ENCODE measurements at places on chromosomes 16 and 17.

DNA sequence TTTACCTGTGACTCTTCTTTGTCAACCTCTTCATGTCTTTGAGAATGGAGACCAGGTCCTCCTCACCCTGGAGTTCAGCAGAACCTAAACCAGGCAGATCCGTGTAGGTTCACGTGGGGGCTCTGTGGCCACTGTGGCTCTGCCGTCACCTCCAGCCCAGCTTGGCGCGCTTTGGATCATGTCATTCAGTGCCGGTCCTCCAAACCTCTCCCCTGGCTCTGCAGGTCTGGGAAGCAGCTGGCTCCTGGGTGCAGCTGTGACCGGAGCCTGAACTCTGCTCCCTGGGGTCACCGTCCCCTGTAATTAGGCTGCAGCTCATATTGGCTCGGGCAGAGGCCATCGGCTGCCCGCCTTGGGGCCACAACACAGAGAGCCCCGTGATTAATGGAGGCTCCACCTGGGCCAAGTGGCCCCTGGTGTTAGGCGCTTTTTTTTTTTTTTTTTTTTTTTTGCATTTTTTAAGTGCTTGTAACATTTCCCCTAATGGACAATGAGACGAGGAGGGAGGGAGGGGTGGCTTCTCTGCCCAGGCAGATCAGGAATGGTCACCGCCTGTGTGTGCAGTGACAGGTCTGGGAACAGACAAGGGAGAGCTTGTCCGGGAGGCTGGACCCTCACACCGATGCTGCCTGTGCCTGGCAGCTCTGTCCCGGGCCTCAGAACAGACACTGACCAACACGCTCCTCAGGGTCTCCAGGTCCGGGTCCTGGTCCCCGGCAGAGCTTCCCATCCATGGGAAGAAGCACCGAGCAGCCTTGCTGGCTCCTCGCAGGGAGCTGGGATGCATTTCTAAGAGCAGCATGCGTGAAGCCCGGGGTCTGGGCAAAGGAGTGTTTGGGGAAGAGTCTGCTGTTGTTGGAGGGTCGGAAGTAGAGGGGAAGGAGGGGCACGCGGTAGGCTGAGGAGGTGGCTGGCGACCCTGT is 247.9 kb downstream of the SEC14L1 start:
- no peak for DNase-seq

DNA sequence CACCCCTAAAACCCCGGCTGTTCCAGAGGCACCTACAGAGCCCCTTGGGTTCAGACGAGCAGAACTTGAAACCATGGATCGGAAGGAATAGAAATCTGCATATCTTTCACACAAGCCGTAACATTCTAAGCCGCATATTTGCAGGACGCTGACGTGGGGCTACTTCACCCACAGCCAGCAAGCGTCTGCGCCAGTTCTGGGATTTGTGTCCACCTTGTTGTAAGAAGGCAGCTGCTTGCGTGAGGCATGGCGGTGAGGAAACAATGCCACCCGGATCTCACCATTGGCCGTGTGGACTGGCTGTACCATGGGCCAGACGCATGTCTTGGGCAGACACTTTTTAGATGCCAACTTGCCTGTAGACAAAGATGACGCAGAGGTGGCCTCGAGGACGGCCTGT is 34.5 kb downstream of the TNFRSF13B start:
- no peak for DNase-seq

DNA sequence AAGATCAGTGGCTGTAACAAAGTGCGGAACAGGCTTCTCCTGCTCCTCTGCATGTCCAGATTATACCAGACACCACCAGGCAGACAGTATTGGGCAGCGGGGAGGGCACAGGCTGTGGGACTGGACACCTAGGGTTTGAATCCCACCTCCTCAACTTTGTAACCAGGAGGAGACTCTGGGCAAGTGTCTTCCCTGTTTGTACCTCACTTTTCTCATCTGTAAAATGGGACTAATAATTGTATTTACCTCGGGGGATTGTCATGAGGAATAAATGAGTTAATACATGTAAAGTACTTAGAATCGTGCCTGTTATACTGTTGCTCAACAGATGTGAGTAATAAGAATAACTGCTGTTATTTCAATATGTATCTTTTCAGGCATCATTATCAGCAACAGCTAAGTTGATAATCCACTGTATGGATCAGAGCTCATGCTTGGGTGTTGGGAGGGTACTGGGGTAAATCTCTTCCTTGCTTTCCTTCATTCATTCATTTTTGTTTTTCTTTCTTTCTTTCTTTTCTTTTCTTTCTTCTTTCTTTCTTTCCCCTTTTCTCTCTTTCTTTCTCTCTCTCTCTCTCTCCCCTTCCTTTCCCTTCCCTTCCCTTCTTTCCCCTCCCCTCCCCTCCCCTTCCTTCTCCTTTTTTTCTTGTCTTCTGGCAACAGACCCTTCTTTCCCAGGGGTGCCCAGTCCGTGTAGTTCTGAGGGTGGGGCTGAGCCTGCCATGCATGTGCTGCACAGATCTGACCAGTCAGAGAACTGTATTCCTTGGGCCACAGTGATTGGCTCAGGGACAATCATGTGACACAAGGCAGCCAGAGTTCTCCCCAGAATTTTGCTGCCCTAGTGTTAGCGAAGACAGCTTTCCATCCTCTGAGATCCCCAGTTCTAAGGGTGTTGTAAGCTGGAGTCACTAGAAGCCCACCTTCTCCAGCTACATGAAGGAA is 25.3 kb upstream of the BRD7 start:
- DNase-seq, result no peak

DNA sequence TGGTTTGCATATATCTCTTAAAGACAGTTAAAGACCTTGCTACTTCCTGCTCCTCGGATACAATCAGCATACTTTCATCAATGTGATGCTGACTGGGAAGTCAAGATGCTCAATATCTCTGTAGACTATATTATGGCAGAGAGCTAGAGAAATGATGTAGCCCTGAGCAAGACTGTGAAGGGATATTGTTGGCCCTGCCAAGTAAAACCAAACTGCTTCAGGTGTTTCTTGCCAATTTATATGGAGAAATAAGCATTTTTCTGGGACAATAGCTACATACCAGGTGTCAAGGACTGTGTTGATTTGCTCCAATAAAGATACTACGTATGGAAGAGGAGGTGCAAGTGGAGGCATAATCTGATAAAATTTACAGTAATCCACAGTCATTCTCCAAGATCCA is 4.7 kb upstream of the EFCAB5 start:
- no peak for DNase-seq

GRCh38 chr16:56068816-56069215 is 122.5 kb upstream of the GNAO1 start:
- DNase-seq, result no peak

GRCh38 chr17:14373614-14374259 is 72.9 kb downstream of the HS3ST3B1 start:
- no peak for DNase-seq

GRCh38 chr17:35645923-35646322 is 58.8 kb downstream of the AP2B1 start:
- DNase-seq, result no peak

GRCh38 chr16:74580833-74581232 is 26.1 kb downstream of the GLG1 start:
- no peak for DNase-seq

GRCh38 chr16:67708368-67708771 is 10.7 kb downstream of the GFOD2 start:
- peak; percentile 33 for DNase-seq

GRCh38 chr17:68598074-68598473 is 3.1 kb downstream of the FAM20A start:
- DNase-seq, result no peak

GRCh38 chr17:2344528-2344927 is 7.2 kb downstream of the SGSM2 start:
- no peak for DNase-seq

GRCh38 chr16:73025856-73026210 is 22.1 kb downstream of the ZFHX3 start:
- DNase-seq, result peak; percentile 64

- no peak for DNase-seq
These were observed 84.6 kb downstream of the GP2 start for GRCh38 chr16:20242568-20243255.

- DNase-seq, result no peak
These were observed 524.8 kb upstream of the EEF2KMT start for GRCh38 chr16:5622234-5622884.

DNA sequence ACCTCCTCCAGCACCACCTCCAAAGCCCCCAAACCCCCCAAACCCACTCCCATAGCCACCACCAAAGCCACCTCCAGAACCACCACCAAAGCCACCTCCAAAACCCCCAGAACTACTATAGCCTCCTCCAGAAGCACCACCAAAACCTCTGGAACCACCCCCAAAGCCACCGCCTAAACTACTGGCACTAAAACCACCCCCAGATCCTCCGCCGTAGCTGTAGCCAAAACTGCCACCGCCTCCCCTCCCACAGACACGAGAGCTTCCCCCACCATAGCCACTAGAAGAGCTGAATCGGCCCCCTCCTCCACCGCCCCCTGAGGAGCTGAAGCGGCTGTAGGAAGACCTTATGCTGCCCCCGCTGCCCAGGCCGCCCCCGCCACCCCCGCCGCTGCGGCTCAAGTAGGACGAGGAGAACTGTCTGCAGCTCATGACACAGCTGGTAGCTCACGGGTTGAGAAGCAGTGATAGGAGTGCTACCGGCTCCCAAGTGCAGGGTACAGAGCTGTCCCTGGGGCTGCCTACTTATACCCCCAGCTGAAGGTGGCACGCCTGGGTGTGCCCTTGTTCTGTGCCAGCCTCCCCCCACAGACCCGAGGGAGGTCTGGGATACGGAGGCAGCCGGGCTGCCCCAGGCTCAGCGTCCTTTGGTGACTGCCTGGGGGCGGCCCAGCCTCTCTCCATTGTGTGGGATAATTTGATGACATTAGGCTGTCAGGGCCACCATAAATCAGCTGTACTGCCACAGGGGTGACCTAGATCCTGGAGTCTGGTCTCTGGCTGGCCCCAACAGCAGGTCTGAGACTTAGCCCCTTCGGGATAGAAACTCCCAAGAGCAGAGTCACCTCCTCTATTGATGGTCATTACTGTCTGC is at the start of gene KRT9:
Gene KRT9 (minus strand): TSS at position 499 of the 874 bp plus-strand sequence. CDS start 67 bp downstream, at position 432.
- DNase-seq, result no peak

GRCh38 chr17:82118815-82119380 is 20.9 kb upstream of the FASN start:
- no peak for DNase-seq

GRCh38 chr16:47504599-47504998 is 43.5 kb downstream of the PHKB start:
- peak; percentile 23 for DNase-seq

DNA sequence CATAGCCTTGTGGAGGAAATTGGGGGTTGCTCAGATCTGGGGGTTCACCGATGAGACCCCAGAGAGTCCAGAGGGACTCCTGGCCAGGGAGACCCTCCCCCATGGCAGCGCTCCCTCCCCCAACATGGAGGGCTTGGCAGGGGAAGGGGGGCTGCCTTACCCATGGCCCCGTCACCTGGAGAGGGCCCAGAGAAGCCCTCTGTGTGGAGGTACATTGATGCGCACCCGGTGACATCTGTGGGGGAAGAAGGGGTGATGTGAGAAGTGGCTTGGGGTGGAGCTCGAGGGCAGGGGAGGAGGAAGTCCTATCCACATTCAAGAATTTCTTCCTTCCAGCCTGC is 16.2 kb downstream of the ETV4 start:
- DNase-seq, result no peak

DNA sequence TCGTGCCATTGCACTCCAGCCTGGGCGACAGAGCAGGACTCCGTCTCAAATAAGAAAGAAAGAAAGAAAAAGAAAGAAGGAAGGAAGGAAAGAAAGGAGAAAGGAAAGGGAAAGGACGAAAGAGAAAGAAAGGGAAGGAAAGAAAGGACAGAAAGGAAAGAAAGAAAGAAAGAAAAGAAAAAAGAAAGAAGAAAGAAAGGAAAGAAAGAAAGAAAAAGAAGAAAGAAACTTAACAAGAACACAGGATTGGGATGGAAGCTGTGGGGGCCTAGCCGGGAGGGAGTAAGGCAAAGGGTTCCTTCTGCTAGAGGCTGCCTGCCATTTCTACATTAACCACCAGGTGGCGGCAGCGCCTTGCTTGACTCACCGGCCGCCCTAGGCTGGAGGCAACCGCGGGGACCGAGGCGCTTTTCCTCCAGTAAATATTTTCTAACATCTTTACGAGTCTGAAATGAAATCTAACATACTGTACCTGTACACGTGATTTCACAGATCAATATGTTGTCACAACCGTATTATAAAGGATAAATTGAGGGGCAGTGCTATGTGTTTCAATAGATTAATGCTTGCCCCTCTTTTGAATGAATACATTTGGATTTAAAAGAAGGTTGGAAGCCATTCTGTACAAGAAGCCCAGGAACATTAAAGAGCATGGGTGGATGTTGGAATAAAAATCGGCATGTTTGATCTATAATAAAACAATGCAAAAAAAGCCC is 6.1 kb downstream of the GJD3 start:
- peak; percentile 93 for DNase-seq

- peak; percentile 78 for DNase-seq
These were observed 148.0 kb downstream of the KCNJ12 start for GRCh38 chr17:21524211-21524591.

GRCh38 chr17:6299275-6299674 is 135.6 kb downstream of the AIPL1 start:
- no peak for DNase-seq

- DNase-seq, result peak; percentile 54
These were observed 9.7 kb upstream of the CLEC18A start for GRCh38 chr16:69941251-69942098.

DNA sequence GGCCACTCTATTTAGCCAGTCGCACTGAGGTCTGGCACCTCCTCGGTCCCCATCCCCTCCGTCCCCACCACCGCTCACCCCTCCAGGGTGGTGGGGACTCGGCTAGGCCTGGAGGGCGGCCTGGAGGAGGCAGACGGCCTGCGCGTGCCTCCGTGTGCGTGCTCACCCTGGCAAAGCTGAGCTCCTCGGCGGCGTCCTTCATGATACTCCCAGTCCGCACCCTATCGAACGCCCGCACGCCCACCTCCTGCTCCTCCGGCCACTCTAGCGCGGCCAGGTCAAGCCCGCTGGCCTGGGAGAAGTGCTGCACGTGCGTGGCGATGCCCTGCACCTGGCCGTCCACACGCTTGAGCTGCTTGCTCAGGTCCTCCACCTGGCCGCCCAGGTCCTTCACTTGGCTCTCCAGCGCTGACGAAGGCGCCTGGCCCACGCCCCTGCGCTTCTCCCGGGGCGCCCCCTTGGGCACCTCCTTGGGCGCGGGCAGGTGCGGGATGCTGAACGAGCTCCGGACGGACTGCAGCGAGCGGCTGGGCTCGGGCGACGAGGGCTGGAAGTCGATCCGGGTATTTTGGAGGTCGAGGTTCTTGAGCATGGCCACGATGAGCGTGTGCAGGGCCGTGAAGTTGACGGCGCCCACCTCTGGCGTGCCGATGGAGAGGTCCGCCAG is 644 bp downstream of the QRICH2 start:
- no peak for DNase-seq

GRCh38 chr16:87484487-87485331 is 8.1 kb downstream of the ZCCHC14 start:
- DNase-seq, result no peak

DNA sequence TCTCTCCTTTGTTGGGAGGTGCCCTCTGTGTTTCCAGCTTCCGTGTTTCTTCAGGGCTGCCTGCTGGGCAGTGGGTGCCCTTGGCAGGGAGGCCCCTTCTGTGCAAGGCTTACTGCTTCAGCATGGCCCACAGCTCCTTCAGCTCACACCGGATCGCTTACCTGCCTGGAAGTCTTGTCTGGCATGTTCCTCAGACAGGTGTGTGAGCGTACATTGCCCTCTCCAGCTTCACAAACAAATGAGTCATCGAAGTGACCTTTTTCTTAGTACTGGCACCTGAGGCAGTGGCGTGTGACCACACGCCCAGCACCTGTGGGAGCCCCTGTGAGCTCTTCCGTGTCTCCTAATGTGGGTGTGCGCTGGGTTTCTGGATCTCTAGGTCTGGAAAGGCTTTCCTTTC is 3.5 kb downstream of the RAB40C start:
- no peak for DNase-seq

GRCh38 chr16:56414366-56414765 is 11.0 kb downstream of the AMFR start:
- DNase-seq, result no peak

GRCh38 chr17:82480318-82480717 is 21.8 kb downstream of the NARF start:
- no peak for DNase-seq

All from psoas muscle (tissue), 8 donors.